Renal cortical epithelial cell (primary cell): ENCODE measurements at places on chromosomes 5 and 9. TPM values are rescaled to one million over a fixed set of nuclear protein-coding genes. Genes with fewer than 3 reads are reported as not detected.
A peak's percentile ranks its signal among the peaks of the same experiment; 100 is the strongest.

Gene SLC22A4
- total RNA-seq, result 1.6 and 8.9 TPM in 2 replicates

Gene CARTPT
- not detected in 2 replicates for total RNA-seq

Gene GFI1B
- total RNA-seq, result not detected in 2 replicates

Gene ZNF879
- 2.8 and 4.8 TPM in 2 replicates for total RNA-seq

Gene TAF1L
- total RNA-seq, result under 0.01 TPM in 1 of 2 replicates, not detected in the other

DNA sequence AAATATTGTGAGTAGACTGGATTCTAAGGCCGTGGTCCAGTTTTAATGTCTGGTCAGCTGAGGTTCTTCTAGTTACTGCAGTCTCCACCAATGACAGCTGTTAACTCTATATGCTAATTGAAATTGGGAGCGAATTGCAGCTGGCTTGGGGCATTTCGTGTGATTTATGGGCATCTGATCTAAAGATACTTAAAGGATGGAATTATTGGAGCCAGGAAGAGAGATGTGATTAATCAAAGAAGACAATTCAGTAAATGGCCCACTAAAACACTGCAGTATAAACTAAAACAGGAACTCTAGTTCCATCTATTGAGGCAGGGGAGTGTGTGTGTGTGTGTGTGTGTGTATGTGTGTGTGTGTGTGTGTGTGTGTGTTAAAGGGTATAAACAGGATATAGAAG is 157.5 kb upstream of the IQGAP2 start:
- DNase-seq, result no peak

- no peak for DNase-seq
Measured at GRCh38 chr5:56819060-56819881, 3.9 kb downstream of the MAP3K1 start.

DNA sequence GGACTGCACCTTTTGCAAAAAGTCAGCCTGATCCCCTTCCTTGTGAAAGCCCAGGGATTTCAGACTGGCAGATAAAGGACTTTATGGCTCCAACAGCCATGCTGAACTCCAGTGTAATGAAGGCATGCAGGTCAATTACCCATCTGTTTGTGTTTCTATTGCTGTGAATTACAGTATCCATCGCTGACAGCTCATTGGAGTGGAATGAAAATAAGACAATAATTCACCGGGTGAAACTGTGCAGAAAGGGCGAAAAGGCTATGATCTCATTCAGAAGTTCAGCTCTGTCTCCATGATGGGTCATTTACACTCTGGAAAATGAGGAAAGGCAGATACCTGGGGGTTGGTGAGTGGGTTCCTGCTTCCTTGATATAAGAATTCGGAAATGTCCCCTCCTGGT is 148.0 kb downstream of the BRINP1 start:
- peak; percentile 61 for DNase-seq

DNA sequence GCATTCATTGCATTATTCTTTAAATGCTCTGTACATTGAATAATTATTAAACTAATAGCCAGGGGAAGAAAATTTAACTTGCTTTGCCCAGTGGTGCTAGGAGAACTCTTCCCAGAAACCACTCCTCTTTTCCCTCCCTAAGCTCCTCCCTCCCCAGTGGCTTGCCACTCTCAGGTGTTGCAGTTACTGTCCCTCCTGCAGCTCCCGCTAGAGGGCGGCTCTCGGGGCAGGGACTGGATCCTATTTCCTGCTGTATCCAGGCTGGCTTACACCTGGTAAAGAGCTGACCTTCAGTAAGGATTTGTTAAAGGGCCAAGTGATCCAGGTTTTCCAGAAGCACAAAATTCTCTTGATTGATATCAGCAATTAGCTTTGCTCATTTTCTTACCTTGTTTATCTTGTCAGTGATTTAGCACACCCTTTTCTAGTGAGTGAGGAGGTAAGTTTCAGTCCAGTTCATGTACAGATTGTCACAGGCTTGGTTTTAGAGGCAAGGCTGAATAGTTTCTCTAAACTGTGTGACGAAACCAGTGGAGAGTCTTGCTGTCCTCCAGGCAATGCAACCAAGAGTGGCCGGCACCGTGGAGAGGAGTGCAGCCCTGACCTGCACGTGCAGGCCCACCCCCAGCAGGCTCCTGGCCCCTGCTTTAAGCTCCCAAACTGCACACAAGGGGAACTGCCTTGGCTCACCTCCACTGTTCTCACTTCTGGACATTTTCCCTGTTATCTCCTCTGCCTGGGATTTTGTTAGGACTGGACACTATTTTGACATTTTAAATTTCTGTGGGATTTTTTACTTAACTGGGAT is 423.8 kb downstream of the SPOCK1 start:
- DNase-seq, result peak; percentile 68

GRCh38 chr5:124262991-124263571 is 483.4 kb downstream of the ZNF608 start:
- DNase-seq, result no peak
